ENCODE measurements at places on chromosomes 1 and 21.
A peak's percentile ranks its signal among the peaks of the same experiment; 100 is the strongest.

DNA sequence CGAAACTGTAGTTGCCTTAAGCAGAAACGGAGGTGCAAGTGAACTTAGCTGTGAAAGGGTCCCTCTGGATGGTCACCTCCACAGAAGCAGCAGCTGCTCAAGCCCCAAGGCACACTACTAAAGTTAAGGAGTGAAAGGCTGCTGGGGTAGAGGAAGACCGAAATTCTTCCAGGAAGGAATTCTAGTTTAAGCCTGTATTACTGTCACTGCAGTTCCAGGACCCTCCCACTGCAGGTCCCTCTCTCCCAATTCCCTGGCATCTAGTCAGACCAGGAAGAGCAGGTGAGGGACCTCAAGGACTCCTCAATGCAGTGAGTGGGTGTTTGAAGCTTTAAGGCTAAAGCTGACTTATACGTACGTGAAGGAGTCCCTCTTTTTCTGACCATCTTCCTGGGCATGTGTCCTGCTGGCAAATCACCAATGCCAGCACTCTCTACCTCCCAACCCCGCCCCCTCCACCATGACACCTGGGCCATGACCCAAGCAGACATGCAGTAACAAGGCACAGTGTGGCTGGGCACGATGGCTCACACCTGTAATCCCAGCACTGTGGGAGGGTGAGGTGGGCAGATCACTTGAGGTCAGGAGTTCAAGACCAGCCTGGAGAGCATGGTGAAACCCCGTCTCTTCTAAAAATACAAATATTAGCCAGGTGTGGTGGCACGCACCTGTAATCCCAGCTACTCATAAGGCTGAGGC lies 57.2 kb downstream of the TGFBR3 start:
- no peak for DNase-seq

GRCh38 chr1:225999912-226000337 lies 782 bp upstream of the SDE2 start:
- peak; percentile 60 for DNase-seq

DNA sequence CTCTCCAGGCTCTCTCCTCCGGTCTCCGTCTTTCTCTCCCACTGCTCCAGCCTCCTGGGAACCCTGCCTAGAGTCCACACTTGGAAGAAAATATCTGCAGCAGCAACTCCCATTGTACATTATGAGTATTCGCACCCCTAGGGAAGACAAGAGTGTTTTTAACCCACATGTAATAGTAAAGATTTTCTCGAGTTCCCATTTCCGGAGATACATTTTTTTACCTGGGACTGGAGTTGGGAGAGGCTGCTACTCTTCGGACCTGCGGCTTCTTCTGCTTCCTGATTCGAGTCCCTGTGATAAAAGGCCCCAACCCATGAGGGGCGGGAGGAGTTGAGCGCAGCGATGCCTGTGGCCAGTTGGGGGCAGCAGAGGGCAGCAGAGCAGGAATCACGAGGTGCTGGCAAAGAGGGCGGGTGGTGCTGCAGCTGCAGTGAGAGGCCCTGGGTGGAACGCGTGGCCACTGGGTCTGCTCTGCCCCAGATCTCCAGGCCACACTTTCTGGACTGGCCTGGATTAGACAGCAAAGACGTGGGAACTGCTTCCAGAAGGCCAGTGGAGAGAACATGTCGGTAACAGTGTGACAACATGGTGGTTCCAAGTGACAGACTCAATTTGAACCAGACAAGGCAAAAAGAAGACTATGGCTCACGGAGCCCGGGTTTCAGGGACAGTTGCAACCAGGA lies 221.0 kb upstream of the CSF3R start:
- peak; percentile 66 for DNase-seq

DNA sequence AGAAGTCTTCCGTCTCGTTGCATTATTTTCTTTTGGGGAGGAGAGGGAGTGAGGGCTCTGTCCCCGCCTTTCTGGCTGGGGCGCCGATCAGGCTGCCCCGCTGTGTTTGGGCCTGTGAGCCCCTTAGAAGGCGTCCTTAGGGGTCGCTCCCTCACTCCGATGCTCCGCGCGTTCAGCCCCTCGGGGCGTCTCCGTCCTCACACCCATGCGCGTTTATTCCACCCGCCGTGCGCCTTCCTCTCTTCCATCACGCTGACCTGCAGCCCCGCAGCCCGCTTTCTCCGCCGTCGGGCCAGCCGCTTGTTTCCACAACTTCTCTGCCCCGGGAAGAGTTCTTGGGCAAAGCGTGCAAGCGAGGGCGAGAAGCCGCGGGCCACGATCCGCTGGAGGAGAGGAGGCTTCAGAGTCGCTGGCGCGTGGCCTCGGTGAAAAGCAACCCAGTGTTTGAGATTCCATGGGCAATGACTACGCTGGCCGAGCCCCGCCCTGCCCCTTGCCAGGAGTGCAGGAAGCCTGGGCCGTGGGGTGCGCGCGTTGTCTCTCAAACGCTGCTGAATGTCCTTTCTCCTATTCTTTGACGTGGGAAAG lies 27.7 kb downstream of the TRIM11 start:
- DNase-seq, result no peak

- DNase-seq, result peak; percentile 9
Measured at GRCh38 chr1:108512239-108513043, 47.5 kb upstream of the EEIG2 start.

GRCh38 chr1:186802388-186802787 lies 26.4 kb upstream of the PLA2G4A start:
- DNase-seq, result no peak

DNA sequence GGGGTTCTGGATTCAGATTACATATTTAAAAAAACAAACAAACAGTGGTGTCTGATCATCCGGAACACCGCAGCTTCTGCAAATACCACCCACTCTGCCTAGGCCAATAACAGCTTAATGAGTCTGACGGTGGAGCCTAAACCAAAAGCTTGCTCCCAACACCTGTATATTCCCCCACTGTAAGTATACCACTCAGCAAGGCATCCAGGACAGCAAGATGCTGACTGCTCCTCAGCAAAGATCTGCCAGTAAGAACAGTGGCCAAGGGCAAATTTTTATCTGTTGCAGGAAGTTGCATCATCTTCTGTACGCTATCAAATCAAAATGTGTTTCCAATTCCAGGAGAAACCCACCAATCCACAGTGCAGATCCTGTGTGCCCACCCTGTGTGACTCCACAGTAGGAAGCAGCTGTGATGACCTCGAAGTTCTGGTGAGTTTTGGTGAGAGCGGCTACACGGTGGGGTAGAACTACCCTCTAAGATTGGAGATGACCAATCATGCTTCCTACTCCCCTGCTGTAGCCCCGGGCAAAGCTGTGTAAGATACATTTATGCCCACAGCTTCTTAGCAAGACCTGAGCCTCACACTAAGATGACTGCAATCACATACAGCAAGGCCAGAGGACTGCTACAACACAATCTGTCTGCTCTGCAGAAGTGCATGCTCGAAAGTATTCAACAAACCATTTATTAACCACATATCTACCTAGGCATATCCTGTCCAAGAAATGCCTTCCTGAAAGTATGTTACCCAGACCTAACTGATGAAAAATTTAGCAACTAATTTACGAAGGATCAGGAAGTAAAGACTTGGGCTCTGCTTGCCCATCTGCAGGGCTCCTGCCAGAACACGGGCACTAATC lies 30.5 kb downstream of the SIPA1L2 start:
- DNase-seq, result peak; percentile 61

GRCh38 chr1:175220853-175221556 lies 28.4 kb upstream of the KIAA0040 start:
- DNase-seq, result no peak

- DNase-seq, result no peak
Measured at GRCh38 chr21:33128538-33128937, 58.6 kb downstream of the OLIG1 start.

DNA sequence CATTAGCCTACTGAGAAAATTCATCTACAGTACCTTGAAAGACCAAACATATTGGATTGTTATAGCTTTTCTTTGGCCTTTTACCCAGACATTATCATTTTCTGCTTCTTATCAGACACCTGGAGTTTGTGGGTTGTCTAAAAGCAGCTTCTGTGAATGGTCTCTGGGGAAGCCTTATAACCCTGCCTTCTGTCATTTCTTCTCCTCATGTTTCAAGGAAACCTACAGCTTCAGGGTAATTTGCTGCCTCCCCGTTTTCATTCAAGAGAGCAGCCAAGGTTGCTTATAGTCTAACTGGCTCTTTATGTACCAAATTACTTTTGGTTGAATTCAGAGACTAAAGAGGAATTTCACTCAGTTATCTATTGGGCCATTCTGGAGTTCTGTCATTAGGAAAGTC lies 288.3 kb upstream of the SGIP1 start:
- no peak for DNase-seq

DNA sequence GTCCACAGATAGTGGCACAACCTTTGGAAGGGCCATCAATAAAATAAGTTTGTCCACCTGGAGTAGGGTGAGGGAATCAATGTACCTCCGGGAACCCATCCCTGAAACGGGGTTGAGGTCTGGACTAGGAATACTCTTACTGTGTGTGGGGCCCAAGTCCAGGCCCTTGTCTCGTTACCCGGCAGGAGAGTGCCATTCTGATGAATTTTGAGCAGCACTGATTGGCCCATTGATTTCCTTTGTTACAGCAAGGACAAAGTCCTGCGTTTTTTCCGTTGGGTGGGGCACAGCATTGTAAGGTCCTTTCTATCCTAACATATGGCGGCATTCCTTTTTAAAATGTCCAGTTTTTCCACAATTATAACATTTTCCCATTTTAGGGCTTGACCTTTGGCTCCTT lies 75.2 kb downstream of the AXDND1 start:
- no peak for DNase-seq

DNA sequence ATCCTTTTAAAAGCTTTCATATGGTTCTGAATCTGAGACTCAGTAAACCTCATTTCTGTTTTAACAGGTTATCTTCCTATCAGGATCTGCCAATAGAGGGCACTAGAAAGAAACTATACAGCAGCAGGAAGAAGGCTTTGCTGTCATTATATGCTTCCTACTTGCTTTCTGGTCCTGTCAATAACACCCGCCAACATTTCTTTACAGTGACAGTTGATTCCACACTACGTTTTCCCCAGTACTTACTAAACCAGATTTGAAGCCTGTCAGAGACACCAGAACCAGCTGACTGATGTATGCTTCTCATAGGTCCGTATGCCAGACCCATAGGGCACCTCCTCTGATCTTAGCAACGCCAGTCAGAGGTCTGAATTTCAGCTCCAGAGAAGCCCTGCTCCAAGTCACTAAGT lies 341.0 kb upstream of the NEGR1 start:
- peak; percentile 64 for DNase-seq

- DNase-seq, result no peak
Measured at GRCh38 chr1:104463126-104463697, 713.5 kb downstream of the AMY1C start.

DNA sequence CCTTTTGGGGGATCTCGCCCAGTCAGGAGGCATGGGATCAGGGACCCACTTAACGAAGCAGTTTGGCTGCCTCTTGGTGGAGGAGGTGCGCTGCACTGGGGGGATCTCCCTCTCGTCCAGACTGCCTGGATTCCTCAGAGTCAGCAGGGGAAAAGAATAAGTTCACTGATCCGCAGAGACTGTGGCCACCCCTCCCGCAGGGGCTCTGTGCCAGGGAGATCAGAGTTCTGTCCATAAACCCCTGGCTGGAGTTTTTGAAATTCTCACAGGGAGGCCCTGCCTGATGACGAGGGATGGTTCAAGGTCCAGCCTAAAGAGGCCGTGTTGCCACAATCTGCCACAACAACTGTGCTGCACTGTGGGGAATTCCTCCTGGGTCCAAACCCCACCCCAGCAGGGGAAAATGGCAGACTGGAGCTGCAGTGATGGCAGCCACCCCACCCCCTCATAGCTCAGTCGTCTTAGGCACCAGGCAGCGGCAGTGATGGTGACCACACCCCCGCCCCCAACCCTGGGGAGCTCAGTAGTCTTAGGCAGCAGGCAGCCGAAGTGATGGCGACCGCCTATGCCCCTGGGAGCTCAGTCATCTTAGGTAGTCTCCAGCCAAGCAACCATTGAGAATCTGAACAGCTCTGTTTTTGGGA lies 273.8 kb upstream of the USP25 start:
- DNase-seq, result no peak

DNA sequence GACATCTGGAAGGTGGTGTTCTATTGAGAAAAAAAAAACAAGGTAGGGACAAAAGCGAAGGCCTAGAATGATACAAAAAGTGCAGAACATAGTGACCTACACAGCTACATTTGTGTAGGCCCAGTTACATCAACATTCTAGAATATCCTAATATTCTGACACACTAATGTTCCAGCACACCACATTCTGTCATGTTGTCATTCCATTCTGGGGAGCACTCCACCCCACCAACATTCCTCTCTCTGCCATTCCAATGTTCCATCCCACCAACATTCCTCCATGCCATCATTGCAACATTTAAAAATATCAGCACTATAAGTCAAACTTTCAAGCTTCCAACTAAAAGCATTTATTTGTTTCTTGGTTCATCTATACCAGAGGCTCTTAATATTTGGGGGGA lies 28.5 kb downstream of the COA7 start:
- no peak for DNase-seq

DNA sequence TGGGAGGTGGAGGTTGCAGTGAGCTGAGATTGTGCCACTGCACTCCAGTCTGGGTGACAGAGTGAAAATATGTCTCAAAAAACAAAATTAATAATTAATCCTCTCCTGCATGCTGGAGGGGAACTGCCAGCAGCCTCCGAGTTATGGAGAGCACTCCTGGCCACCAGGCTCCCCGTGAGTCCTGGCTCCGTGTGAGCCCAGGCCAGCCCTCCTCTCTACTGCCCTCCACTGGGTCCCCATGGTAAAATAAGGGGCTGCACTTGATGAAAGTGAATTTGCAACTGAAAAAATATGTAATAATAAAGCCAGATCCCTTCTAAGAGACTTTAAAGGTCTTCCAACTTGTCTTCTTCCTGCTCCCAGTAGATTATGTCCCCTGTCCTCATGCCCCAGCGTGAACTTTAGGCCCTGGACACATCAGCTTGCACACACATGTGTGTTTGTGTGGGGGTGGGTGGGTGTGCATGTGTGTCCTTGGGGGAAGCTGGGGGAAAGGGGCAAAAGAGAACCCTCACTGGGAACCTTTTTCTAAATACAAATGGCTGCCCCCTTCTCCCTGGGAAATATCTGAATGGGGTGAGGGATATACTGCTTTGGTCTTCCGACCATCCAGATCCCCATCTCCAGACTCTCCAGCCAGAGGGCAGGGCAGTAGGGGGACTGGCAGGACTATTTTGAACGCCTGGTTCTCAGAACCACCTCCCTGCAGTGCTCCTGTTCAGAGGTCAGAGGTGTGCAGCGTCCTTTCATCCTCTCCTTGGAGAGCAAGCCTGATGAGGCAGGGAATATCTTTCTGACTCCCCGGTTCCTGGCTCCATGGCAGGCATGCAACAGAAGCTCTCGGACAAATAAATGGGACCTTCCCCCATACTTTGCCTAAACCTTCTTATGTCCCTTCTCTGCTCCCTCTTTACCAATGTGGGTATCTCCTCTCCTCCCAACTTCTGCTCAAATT lies 26.2 kb downstream of the NEK2 start:
- peak; percentile 76 for DNase-seq

- peak; percentile 67 for DNase-seq
Measured at GRCh38 chr1:31939484-31940329, 1.5 kb upstream of the PTP4A2 start.

GRCh38 chr1:179818260-179818659 lies 59.3 kb downstream of the TOR1AIP2 start:
- no peak for DNase-seq

DNA sequence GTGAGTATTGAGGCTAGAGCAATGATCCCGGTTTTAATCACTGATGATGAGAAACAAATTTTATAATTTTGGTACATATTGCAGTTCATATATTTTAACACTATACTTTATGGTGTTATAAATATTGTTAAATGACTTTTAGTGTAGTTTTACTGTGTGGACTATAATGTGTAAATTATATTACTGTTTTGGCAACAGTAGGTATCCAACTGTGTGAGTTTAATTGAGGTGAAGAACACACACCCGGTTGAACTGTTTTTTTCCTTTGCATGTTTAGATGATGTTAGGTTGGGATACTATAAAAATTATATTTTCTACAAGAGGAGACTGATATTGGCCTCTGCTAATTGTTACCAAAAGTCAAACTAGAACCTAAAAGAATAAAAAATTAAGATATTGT lies 166.5 kb downstream of the SDCCAG8 start:
- DNase-seq, result no peak

All from MM.1S (cell line).